Iris pigment epithelial cell (primary cell): ENCODE measurements at places on chromosomes 1 and 21.

GRCh38 chr1:32883338-32884031 is 2.8 kb upstream of the HPCA start:
- no peak for DNase-seq

DNA sequence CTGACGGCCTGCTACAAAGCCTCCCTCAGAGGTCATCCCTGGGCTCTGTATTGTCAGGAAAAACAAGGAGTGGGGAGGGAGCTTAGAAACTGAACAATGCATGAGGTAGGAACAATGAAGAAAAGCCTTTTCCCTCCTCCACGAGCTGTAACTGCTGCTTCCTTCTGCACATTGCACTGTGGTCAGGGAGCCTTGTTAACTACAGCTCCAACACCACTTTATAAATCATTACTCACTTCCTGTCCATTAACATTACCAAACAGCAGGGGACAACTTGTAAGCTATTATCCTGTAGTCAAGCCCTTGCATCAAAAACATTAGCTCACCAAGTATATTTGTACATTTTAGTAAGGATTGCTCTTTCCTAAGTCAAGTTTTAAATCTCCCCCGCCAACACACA is 336.0 kb upstream of the NR5A2 start:
- DNase-seq: peak; percentile 94

DNA sequence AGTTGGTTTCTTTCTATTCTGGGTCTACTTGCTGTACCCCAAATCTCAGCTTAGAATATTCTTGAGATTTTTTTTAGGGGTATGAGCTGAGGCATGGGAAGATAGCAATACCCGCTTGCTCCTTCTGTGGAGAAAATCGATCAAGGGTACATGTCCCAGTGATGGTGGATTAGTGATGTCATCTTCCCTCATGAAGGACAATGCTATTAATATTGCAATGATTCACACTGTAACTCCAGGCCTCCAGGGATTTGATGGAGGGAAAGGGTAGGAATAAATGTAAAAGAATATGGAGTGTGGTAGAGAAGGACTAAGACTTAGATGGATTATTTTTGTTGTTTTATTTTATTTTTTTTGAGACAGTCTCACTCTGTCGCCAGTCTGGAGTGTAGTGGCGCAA is 47.4 kb downstream of the XCL1 start:
- DNase-seq: no peak

GRCh38 chr1:228311091-228311490 is 95.5 kb downstream of the TRIM11 start:
- DNase-seq: no peak

GRCh38 chr1:156852418-156852874 is 6.5 kb downstream of the INSRR start:
- peak; percentile 30 for DNase-seq

DNA sequence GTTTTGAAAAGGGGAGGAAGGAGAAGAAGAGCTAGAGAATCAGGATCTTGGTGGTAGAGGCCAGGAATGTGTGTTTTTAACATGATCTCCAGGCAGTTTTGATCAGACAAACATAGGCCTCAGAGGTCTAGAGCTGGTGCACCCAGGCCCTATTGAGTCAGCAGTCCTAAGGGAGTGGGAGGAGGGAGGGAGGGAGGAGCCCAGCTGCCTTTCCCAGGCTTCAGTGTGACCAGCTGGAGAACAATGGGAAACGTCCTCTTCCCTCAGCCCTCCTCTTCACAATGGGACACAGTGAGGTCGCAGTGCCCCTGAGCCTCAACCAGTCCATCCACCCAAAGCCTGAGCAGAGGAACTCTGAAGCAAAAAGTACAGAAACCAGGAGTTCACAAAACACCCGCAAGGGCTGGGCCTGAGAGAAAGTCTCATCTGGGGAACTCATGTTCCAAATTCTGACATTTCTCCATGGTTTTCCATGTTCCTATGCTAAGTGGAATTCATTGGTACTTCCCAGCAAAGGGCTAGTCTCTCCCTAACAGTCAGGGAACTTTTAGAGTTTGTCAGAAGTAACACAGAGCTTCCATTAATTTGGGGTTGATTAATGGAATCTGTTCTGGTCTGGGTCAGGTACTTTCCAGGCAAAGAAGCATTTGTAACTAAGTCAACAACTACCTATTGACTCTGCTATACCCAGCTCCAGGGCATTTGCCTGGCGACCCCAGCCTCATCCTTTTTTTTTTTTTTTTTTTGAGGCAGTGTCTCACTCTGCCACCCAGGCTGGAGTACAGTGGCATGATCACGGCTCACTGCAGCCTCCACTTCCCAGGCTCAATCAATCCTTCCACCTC is 37.5 kb downstream of the ELAPOR1 start:
- peak; percentile 46 for DNase-seq

DNA sequence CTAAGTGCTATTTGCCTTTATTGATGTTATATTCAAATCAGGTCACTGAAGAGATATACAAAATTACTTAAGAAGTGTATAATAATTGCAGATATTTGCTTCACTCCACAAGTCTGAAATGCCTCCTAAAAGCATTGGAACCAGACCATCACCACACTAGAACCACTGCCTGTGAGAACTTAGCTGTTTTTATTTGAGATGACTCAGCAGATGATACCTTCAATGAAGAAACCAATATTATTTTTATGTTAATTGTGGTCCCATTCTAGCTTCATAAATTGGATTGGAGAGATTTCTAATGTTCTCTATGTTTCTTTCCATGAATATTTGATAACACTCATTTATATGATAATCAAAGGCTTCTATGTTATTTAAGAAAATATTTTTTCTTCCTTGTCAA is 740.6 kb downstream of the KCNT2 start:
- no peak for DNase-seq

DNA sequence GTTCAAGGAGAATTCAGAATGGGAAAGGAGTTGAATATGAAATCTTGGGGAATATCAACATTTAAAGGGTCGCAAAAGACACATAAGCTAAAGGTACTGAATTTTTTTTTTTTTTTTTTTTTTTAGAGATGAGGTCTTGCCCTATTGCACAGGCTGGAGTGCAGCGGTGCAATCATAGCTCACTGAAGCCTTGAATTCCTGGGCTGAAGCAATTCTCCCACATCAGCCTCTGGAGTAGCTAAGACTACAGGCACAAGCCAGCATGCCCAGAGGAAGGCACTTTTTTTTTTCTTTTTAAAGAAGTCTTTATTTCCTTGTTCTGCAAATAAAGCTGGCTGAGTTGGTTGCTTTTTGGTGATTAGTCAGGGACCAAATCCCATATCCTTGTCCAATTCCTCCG is 44.1 kb upstream of the RAB3GAP2 start:
- DNase-seq: no peak

- DNase-seq: no peak
Observed at GRCh38 chr1:205630651-205631009, 1.2 kb downstream of the ELK4 start.

- DNase-seq: no peak
Observed at GRCh38 chr21:45224189-45224938, 63.3 kb downstream of the POFUT2 start.

- no peak for DNase-seq
Observed at GRCh38 chr1:203186446-203187303, at the start of gene CHI3L1. CHI3L1 (minus strand) TSS chr1:203186704; CDS start chr1:203186623, 81 bp downstream.

DNA sequence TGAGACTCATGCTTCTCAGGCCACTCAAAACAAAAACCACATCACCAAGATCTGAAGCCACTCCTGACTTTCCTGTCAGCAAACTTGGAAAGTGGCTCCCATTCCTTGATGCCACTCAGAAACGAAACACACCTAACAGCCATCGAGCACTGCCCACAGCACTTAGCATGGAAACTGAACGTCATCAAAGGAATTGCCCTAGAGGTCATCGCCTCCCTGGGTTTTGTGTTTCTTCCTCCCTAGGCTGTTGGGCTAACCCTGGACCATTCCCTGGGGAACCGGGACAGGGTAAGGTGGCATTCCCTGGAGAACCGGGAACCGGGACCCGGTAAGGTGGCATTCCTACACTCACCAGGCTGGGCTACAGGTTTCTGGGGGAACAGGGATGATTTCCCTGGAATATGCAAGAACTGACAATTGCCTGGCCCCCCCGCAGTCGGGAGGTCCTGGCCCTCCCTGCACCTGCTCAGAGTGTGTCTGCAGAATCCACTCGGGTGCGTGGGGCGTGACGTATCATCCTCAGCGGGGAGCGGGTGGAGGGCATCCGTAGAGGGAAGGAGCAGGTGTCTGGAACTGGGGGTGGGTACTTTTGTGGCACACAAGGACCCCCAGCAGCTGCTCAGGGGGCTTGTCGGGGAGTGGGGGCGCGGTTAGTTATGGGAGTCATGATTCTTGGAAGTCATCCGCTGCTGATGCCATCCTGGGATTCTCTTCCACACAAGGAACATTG is 30.3 kb downstream of the SLC45A1 start:
- DNase-seq: no peak

DNA sequence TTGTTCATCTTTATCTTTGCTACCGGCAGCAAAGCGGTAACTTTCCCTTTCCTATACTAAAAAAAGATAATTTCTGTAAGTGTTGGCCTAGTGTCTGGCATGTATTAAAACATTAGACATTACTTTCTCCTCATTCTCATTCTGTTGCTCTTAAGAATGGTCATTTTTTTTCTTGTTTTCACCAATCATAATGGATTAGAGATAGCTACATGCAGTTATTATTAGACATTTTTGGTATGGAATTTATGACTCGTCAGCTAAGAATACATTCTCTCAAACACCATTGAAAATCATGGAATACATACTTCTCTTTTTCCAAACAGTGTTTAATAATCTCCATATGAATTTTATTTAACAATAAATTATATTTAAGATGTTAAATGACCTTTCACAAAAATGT is 1154.6 kb downstream of the BRINP3 start:
- DNase-seq: peak; percentile 20

DNA sequence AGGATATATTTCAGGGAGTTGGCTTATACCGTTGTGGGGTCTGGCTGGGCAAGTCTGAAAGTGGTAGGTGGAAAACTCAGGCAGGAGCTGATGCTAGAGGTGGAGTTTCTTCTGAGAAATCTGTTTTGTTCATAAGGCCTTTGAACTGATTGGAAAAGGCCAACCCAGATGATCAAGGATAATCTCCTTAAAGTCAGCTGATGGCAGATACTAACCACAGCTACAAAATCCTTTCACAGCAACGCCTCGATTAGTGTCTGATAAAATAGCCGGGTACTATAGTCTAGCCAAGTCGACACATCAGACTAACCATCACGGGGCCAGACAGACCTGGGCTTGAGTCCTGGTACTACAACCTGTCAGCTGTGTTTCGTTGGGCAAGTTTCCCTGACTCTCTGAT is 21.4 kb downstream of the OPRD1 start:
- no peak for DNase-seq

- peak; percentile 57 for DNase-seq
Observed at GRCh38 chr1:97797403-97798183, 123.2 kb downstream of the DPYD start.

DNA sequence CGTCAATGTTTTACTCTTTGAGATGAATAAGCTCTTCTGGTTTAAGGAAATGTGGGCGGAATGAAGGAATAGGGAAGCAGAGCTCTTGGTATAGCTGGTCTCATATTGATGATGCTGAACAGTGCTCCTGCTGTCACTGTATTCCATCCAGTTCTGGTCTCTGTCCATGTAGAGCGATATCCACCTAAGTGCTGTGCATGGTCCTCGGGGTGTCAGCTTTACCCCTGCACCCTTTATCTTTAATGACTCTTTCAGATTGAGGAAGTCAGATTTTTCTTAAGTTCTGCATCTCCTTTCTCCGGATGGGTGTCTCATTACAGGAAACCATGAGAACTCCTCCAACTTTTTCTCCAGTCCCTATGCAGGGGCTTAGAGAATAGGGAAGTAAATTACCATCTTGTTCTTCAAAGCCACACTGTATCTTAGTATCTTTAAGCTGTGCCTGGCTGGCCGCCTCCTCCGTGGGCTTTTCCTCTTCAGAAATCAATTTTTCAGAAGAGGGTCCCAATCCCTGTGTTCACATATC is 52.9 kb downstream of the PDE4B start:
- no peak for DNase-seq

- no peak for DNase-seq
Observed at GRCh38 chr1:111615870-111616715, 3.5 kb upstream of the RAP1A start.

DNA sequence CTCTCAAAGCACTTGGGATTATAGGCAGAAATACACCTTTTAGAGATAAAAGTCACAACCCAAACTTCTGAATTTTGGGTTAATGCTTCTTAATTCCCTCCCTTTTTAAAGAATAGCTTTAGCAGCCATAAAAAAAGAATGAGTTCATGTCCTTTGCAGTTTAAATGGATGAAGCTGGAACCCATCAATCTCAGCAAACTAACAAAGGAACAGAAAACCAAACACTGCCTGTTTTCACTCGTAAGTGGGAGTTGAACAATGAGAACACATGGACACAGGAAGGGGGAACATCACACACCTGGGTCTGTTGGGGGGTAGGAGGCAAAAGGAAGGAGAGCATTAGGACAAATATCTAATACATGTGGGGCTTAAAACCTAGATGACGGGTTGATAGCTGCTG is 55.8 kb downstream of the SLC27A3 start:
- no peak for DNase-seq

- peak; percentile 60 for DNase-seq
Observed at GRCh38 chr1:112509005-112509659, 367 bp downstream of the WNT2B start.

DNA sequence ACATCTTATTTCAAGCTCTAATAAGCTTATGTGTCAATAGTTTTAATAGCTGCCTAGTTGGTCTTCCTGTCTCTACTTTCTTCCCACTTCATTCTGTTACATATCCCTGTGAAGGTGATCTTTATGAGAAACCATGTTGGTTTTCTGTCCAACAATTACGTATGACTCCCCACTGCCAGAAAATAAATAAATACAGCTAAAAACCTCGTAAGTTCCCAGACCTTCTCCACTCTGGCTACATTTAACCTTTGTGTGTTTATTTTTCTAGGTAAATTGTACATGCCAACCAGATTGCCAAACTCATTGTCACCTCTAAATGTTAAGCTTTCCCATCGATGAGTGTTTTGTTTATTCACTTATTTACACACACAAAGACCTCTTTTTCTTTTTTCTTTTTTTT is 147.2 kb downstream of the CRB1 start:
- DNase-seq: no peak
